ENCODE measurements at places on chromosomes 5 and 9. TPM values are rescaled to one million over a fixed set of nuclear protein-coding genes. Genes with fewer than 3 reads are reported as not detected.

The RNF38 gene
- 51.9 TPM for total RNA-seq

DNA sequence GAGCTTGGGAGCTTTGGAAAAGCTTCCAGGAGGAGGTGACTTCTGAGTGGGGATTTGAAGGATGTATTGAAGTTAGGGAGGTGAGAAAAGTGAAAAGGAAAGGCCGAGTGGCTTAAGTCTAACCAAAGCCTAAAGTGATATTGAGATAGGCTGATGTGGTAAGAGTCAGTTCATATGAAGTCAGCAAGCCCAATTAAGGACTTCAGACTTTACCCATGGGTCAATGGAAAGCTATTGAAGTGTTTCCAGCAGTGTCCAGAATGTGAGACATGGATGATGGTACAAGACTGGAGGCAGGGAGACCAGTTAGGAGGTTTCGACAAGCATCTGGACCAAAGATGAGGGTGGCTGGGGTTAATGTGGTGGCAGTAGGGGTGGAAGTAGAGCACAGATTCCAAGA lies 134.3 kb upstream of the WWC1 start:
- DNase-seq: no peak

The PCDHA5 gene
- total RNA-seq: not detected

- DNase-seq: no peak
These were observed 24.6 kb downstream of the RFK start for GRCh38 chr9:76369583-76369982.

The GMCL2 gene
- total RNA-seq: not detected

The HSD17B4 gene
- 62.0 TPM for total RNA-seq

DNA sequence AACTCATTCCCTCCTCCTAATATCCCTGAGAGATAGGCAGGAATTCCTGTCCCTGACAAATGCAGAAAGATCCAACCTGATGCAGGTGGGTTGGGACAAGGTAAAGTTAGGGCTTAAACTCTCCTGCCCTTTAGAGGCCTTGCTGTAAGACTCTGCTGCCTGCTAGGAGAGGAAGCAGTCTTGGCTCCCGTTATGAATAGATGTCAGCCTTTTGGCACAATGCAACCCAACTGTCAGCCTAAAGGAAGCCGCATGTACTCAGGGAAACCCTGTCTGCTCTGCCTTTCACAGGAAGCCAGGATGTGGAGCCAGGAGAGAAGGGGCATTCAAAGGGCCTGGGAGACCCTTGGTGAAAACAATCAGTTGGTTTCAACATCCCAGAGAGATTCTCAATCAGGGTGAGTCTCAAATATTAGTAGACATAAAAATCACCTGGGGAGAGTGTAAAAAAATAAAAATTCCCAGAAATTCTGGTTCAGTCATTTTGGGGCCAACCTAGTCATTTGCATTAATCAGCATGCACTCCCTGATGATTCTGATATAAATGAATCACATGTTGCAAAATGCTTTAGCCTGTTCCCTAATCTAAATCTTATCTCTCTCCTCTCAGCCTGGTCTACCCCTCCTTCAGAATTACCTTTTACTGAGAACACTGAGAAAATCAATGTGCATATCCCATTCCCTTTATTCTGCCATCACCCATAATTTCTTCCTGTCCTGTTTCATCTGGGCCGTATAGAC lies 136.2 kb upstream of the TRIM32 start:
- DNase-seq: no peak

DNA sequence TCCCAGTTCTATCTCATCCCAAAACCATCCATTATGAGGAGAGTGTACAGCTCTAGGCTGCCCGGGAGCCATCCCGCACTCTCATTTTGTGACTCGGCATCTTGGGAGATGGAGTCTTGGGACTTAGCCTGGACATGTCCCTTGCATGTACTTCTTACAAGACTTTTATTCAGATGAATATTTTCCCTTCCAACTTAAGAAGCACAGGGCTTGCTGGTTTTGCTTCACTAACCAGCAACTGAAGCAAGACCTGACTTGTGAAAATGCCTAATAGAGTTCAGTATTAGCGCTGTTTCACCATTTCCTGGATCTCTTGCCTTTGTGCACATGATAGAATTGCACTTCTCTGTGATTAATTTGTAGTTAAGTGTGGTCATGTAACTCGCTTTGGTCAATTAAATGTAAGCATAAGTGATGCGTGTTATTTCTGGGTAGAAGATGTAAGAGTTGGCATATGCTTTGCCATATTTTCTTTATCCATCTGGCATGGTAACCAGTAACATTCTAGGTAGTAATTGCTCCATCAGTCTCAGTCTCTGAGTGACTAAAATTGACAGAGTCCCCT lies 55.8 kb downstream of the PDCD1LG2 start:
- no peak for DNase-seq

DNA sequence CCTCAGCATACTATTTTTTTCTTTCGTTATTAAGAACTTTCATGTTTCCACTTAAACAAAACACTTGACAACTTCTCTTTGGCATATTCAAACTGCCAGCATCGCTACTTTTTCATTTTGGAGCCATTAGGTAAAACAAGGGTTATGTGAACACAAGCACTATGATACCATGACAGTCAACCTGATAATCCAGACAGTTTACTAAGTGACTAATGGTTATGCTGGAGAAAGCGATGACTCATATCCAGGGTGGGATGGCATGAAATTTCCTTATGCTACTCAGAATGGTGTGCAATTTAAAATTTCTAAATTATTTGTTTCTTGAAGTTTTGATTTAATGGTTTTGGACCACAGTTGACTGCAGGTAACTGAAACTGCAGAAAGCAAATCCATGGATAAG lies 29.9 kb upstream of the PRSS3 start:
- no peak for DNase-seq

The NMUR2 gene
- not detected for total RNA-seq

GRCh38 chr9:125391704-125392103 lies 130.1 kb downstream of the GAPVD1 start:
- no peak for DNase-seq

DNA sequence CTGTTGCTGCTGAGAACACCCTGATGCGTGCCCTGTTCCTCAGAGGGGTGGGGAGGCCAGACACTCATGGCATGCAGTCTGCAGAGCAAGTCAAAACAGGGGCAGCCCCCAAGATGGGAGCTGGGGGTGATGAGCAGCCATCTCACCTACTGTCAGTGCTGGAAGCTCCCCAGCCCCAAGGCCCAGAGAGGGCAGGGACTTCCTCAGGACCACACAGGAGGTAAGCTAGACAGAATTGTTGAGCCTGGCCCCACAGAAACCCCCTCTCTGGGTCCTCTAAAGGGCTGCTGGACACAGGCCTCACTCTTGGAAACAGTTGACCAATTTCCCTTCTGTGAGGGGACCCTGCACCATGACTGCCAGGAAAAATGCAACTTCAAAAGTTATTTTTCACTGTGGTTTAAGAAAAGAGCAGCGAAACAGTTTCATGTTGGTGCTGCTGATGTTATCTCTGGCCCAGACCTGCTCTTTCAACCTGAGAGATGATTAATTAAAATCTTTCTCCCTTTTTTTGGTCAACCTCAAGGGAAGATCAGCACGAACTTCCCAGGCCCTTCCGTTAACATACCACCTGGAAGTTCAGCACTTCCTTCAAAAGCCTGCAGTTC lies 9.6 kb downstream of the CSF2 start:
- DNase-seq: no peak

GRCh38 chr5:156715287-156715686 lies 134.8 kb upstream of the PPP1R2B start:
- no peak for DNase-seq

All from activated CD8-positive, alpha-beta memory T cell treated with anti-CD3 and anti-CD28 coated beads, Interleukin-2, amount 10 ng/mL, durations not matched to agents 7 days and 5 days (primary cell).